ENCODE measurements at places on chromosomes 6 and 20.

DNA sequence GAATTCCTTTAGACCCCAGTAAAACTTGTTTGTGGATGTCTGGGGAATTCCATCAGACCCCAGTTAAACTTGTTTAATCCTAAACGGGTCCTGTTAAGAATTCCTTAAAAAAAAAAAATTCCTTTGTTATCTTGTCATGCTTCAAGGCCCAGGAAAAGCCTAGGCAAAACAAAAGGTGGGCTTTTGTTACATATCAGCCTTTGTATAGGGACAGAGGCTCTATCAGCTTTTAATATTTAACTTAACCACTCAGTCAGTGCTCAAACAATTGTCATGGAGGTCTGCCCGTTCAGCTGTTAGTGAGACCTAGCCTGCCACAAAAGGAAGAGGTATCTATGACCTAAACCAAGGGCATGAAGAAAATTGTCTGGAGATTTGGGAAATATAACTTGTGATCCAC, 53.1 kb downstream of the SLC22A1 start:
- DNase-seq, result no peak

DNA sequence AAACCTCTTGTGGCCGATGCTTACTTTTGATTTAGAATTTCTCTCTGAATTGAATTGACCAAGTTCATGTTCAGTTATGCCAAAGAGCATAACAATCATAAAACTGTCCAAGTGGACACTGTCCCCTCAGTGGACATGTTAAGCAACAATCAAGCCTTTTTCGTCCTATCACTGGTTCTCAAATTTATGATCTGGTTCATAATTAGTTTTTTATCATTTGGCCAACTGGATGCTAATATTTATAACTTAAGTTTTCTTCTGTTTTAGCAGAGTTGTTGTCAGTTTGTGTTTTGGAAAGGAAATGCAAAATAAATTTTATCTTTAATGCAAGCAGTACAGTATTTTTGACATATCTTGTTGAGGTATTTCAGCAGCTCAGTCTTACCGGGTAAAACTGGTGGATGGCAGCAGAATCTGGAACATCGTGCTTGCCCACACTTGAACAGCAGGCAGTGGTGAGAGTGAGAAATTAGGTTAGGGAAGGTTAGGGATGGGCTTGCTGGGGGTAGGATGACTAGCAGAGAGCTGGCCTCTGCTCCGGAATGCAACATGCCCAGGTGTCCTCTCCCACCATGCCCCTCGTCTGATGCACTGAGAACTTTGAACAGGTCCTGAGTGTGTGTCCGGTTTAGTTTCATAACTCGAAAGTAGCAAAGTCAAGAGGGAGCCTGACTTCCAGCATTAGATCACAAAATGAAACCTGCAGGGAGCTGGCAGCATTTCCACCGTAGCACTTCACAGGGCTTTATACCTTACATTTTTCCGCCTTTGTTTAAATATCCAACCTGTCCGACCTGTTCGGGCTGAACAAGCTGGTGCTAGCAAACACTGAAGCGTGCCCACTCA, 93.1 kb downstream of the RREB1 start:
- DNase-seq, result no peak

DNA sequence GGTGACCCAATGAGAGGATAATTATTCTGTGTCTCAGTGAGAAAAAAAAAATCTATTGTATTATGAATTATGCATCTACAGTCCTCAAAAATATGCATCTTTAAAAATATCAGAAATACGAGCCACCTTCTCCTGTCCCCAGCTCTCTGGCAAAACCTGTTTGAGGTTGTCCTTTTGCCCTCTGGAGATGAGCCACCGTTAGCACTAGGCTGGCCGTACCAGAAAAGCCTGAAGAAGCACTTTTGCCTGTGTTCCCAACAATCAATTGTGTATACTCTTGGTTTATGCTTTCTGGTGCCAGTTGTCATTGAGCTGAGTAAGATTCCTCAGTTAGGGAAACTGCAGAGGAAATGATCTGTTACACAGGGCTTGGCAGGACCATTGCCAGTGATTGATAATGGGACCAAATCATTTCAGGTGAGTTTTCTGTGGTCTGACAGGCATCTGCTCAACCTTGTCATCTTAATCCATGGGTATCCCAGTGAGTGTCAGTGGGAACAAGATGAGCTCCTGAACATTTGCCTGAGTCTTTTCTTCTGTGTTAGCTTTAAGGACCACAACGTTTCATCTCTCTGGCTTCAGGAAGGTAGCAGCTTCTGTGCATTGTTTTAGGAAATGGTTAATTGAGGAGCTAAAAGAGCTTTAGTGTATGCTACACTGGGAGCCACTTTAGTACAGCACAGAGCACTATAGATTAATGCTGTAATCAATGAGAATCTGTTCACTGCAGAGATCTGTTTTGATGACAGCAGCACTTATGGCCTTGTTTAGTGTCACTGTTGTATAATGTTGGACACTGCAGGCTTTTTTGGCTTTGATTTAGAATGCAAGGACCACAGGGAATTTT, 330.1 kb downstream of the RIMS1 start:
- DNase-seq, result no peak

DNA sequence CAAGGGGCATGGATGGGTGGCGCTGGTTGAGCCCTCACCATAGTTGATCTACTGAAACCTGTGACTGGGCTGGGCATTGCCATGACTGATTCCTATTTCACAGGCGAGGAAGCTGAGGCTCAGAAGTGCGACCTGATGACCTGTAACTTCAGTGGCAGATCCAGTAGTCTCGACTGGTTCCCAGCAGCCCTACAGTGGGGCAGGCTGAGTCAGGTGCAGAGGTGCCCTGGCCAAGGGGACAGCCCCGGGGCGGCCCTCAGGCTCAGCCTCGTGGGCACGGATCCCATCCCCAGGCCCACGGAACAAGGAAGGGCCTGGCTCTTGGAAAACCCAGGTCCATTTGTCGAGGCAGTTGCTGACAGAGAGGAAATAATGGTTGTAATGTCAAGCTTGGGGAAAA, 283.0 kb downstream of the CDH4 start:
- no peak for DNase-seq

DNA sequence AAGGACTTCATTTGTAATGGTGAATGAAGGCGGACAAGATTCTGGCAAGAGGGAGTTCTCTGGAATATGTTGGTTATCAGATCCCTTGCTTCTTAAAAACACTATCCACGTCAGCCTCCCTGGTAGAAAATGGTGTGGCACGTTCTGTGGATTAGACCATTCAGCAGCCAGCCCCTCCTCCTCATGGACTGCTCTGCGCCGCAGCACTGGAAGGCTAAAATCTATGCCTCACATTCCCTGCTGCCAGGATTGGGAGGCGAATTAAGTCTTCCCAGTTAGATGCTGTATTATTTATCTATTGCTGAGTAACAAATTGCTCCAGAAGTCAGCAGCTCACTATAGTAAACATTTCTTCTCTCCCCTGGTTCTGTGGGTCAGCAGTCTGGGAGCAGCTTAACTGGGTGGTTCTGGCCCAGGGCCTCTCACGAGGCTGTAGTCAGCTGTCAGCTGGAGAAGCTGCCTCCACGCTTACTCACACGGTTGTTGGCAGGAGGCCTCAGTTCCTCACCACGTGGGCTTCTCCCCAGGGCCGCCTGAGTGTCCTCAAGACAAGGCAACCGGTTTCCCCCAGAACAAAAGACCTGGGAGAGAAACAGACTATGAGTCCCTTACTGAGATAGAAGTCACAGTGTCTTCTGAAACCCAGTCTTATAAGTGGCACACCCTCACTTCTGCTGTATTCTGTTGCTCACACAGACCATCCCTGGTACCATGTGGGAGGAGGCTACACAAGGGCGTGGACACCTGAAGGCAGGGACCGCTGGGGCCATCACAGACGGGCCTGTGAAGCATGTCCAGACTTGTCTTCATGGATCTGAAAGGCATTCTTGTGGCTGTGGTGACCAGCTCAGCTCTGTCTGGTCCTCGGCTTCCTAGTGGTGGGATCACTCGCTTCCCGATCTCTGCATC, 101.0 kb downstream of the NRN1 start:
- peak; percentile 87 for DNase-seq

DNA sequence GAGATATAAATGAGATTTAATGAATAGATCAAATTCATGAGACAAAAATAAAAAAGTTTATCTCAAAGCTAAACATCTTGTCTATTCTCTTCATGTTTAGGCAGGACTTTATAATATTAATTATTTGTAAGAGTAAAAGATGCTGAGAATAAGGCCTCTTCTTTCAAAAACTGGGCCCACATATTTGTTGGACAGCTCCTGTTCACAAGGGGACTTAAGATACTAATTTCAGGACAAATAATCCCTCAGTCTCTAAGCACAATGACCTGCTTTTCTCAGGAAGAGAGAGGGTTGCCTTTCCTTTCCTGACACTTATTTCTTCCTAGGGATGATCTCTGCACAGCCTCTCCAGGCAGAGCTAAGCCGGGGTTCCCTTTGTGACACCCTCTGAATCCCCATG, 43.3 kb downstream of the NOX3 start:
- no peak for DNase-seq

GRCh38 chr6:151294561-151295101, 54.9 kb downstream of the AKAP12 start:
- DNase-seq, result no peak

- DNase-seq, result no peak
These were observed 8.2 kb downstream of the DHX35 start for GRCh38 chr20:38970302-38970701.

GRCh38 chr20:19867074-19867473, 109.0 kb downstream of the RIN2 start:
- no peak for DNase-seq

DNA sequence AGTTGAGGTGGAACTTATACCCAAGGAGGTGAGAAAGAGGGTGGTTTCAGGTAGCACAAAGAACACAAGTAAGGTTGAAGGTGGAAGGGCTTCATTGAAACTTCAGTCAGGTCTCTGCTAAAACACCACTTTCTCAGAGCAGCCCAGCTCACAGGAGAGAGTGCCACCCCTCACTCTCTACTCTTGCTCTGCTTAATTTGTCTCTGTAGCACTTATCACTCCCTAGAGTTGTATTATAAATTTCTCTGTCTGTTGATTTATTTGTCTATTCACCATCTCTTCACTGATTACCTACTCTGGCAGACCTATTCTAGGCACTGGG, 353.8 kb upstream of the CNR1 start:
- DNase-seq, result no peak

DNA sequence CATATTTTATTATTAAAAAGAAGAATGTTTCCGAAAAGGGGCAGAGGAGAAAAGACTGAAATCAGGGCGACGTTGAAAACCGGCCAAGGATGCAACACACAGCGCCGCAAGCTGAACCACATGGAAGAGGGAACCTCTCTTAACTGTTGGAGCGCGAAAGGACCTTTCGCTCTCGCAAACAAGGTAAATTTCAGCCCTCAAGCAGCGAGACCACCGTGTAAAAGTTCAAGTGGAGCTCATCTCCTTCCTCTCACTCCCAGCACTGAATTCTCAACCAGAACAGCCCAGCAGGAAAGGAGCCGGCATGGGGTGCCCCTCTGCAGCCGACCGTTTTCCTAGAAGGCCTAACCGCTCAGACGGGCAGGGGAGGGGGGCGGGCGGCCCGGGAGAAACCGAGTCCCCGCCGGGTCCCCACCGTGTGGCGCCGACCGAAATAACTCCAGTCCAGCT, 621 bp downstream of the GPR63 start:
- no peak for DNase-seq

- no peak for DNase-seq
These were observed 5.5 kb upstream of the FLRT3 start for GRCh38 chr20:14342918-14343317.

GRCh38 chr6:13339863-13340630, 11.7 kb upstream of the TBC1D7 start:
- no peak for DNase-seq

GRCh38 chr6:26553635-26554446, 15.7 kb downstream of the HMGN4 start:
- DNase-seq, result peak; percentile 80

- DNase-seq, result no peak
These were observed 74.9 kb downstream of the HS3ST5 start for GRCh38 chr6:114267897-114268296.

GRCh38 chr6:43389730-43390295, 20.4 kb upstream of the ZNF318 start:
- DNase-seq, result no peak

DNA sequence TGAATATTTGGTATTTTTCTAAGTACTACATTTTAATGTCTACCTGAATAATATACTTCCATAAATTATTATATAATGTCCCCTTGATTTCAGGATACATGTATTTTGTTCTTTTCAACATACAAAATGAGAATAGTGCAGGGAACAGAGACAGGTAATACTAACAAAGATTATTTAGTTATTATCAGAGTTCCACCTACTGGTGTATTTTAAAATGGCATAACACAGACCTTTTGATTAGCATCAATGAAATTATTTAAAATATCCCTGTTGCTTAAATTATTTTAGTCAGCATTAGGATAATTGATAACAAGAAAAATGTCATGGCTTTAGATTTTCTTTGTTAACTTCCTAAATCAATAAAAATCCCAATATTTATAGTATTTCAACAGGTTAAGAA, 184.0 kb downstream of the PRDM13 start:
- DNase-seq, result no peak

DNA sequence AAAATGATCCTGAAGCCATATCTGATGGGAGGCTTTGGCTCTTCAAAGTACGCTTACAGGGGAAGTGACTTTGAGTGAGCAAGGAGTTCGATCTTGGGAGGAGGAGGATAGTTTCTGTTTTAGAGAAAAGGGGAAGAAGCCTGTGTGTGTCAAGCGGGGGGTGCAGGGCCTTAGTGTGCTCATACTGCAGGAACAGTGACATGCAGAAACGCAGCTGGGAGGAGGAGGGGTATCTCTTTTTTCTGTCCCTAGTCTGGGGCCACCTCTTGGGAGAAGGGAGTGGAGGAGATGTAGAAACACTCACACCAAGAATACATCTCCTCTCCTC, 19.8 kb downstream of the SIRPD start:
- DNase-seq, result peak; percentile 87

- no peak for DNase-seq
These were observed 149.2 kb downstream of the PHACTR1 start for GRCh38 chr6:12865671-12866181.

DNA sequence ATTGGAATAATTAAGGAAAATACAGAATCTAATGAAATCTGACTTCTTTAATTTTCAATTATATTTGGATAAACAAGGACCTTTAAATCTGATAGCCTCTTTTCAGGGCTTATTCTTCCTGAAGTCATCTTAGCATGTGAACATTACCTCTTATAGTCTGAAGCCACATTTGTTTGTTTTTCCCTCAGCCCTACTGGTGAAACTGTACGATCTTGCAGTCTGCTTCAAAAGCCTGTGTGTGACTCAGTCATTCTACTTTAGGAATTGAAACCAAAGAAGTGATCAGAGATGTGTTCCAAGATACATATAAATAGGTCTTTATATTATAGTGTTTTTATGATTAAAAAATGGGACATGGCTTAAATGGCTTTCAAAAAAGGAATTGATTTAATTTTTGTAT, 67.5 kb downstream of the MACROD2 start:
- DNase-seq, result no peak

DNA sequence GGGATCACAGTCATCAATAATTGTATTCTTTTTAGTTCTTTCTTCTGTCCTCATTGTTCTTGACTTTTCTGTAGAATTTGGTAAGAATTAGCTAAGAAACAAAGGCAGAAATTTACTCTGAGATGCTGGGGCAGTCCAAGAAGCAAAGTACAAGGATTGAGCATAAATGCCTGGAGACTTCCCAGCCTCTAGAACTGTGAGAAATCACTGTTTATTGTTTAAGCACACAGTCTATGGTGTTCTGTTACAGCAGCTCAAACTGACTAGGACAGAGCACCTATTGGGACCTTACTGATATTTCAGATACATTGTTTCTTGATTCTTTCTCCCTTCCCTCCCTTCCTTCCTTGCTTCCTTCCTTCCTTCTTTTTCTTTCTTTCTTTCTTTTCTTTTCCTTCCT, 192.7 kb upstream of the SLC35B3 start:
- no peak for DNase-seq

All from Right ventricle myocardium inferior (tissue), 1 donor.